Prostate gland (tissue), 2 donors: ENCODE measurements at places on chromosomes 11 and 22. TPM values are rescaled to one million over a fixed set of nuclear protein-coding genes. Genes with fewer than 3 reads are reported as not detected.
A peak's percentile ranks its signal among the peaks of the same experiment; 100 is the strongest.

DNA sequence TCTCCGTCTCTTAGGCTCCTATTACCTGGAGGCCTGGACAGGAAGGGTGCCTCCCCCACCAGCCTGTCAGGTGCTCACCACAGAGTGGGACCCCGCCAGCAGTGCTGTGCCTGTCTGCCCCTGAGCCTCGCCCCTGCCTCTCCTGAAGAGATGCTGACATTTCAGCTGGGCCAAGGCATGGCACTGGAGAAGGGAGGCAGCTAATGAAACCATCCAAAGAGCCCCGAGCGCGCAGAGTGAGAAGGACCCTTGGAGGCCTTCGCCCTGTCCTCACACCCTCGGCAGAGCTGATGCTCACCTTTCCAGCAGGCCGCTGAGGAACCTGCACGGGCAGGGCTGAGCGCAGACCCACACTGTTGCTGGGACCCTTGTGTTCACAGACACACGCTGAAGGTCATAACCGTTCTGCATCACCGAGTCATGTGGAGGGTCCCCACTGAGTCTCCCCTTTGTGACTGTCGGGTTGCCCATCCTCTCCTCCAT lies 2.1 kb upstream of the LRFN4 start:
- DNase-seq, result no peak

GRCh38 chr11:62592146-62592815 lies 958 bp upstream of the TUT1 start:
- no peak for DNase-seq

DNA sequence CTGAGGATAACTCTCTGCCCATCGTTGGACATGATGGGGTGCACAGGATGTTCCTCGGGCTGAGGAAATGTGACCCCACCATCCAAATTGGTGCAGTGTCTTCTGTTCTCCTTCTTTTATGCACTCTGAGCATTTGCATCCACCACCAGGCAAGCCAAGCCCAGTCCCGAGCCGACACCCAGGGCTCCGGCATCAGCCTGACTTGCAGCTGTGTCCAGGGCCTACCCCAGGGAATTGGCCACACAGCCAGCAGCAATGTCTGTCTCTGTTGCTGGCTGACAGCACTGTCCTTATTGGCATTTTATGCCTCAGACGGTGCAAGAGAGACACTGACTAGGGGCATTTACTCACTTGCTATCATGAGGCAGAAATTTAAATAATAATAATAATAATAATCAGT lies 25.4 kb upstream of the CPT1A start:
- no peak for DNase-seq

GRCh38 chr11:122668562-122669090 lies 13.1 kb downstream of the UBASH3B start:
- DNase-seq, result no peak

DNA sequence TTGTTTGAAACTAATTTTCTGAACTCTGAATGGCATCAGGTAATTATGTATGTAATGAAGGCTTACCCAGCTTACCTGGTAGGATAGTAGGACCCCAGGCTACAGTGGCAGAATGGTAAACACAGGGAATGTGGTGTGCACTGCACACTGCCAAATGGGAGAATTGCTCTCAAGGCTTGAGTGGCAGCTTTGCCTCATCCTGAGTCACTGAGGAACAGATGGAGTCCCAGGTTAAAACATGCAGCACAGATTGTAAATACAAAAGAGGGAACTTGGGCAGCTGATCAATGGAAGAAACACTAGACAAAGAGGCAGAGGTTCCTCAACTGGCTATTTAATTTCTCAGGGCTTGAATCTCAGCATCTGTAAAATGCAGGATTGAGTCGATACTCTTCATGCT lies 24.4 kb downstream of the GPR83 start:
- DNase-seq, result no peak

DNA sequence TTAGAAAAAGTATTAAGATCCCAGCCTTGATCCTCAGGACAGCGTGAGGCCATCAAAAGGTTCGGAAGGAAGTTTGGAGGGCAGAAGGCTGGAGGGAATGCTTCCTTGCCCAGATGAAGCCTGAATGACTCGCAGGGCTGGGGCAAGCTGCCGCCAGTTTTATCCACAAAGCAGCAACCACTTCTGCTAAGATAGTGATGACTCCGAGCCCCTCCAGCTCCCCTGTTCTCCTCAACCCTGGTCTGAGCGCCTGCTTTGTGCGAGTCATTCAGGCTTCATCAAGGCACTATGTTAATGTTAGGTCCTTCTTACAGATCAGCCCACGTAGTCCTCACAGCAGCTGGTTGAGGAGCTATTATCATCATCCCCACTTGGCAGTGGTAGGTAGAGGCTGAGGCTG lies 158.8 kb downstream of the COMMD9 start:
- no peak for DNase-seq

GRCh38 chr11:134125507-134125906 lies 56.6 kb downstream of the JAM3 start:
- no peak for DNase-seq

- DNase-seq, result no peak
Observed at GRCh38 chr11:3823303-3823702, 14.9 kb downstream of the PGAP2 start.

DNA sequence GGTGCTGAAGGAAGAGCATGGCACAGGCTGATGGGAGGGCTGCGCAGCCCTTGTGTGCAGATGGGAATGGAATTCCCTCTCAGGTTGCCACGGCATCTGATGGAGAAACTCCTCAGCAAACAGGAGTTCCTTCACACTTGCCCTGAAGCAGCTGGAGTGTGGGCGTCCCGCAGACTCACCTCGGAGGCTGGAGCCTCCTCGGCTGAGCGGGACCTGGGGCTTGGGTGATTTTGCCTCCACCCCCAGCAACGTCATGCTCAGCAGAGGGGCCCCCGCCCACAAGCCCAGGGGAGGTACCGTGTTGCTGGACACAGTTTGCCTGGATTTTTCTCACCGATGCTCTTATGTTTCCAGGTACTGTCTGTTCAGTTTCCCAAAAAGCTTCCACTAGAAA lies 63.4 kb downstream of the MYO7A start:
- DNase-seq, result no peak

- DNase-seq, result peak; percentile 63
Observed at GRCh38 chr11:12800032-12800671, 125.9 kb downstream of the TEAD1 start.

DNA sequence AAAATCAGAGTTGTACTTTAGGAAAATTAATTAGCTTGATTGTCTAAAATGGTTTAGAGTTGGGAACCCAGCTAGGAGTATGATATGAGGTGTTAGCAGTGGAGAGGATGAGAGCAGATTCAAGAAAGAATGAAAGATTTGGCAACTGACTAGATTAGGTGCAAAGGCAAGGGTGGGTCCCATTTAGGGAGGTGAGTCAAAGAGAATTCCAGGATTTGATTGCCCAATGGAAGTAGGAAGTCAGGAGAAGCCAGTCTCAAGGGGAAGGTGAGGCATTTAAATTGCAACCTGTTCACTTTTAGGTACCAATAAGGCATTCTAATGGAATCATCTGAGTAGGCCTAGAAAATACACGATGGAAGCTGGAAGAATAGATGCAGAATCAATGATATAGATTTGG lies 3.6 kb upstream of the CKAP5 start:
- DNase-seq, result no peak

DNA sequence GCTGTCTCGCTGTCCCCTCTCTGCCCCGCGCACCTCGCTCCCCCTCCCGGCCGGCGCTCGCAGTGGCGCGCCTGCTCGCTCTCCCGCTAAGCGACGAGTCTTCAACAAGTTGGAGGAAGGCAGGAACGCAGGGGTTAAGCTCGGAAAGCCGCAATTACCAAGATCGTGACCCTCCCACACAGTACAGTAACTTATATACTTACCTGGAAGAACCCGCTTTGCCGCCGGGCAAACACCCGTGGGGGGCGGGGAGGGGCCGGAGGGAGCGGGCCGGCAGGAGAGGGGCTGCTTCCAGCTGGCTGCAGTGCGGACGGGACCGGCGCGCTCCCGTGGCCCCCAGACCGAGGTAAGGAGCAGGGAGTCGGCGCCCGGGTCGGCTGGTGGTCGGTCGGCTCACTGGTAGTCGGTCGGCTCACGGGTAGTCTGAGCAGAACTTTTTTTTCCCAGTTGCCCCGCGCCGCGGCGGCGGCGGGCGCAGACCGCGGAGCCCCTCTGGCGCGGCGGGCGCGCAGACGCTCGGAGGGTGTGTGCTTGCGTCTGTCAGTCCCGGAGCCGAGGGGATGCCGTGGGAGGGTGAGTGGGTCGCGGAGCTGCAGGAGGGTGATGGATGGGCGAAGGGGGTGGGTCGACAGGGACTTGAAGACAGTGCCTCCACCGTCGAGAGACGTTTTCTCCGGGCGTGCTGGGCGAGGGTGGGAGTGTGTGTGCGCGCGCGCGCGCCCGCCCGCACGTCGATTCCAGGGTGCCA lies 101.2 kb upstream of the HSD17B12 start:
- no peak for DNase-seq

- DNase-seq, result no peak
Observed at GRCh38 chr22:47034076-47034808, 271.8 kb downstream of the TBC1D22A start.

GRCh38 chr22:47199261-47199978 lies 437.0 kb downstream of the TBC1D22A start:
- no peak for DNase-seq

SCUBE1 gene
- total RNA-seq, result 23.5 TPM

CRACR2B gene
- total RNA-seq, result 83.0 TPM

C11orf24 gene
- total RNA-seq, result 61.0 TPM

VSIG10L2 gene
- total RNA-seq, result 1.3 TPM

GDPD5 gene
- 1.7 TPM for total RNA-seq
